ENCODE measurements at places on chromosomes 2 and 18.

DNA sequence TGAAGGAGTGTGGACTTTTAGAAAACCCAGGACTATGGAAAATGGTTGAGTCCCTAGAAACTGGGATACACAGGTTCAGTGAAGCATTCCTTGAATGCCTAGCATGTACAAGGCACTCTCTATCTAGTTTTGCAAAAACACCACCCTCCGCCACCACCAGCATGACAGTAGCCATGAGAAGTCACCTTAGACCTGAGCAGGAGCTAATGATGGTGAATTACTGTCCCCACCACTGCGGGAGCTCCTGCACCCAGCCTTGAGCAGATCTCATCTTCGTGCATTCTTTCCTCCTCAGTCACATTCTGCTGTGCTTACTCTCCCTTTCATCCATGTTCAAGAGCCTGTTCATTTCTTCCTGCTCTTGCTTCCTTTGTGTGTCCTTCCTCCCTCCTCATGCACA is 86.2 kb upstream of the ZNF516 start:
- DNase-seq: no peak

DNA sequence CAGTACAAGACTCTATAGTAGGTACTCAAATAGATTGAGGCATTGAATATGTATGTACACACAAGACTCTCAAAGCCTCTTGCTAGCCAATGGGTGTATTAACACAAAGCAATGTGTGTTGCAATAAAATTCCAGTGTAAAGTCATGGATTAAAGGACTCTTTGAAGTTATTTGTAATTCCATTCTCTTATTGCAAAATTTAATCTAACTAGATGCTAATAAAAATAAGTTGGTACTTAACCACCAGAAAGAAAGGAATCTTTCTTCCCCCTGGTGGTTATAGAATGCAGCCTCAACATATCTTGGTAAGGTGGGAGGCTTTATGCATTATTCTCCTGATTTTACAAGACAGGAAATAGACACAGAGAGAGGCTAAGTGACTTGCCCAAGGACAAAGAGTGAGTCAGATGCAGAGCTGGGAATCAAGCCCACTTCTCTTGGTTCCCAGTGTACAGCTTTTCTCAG is 18.0 kb downstream of the LRP1B start:
- no peak for DNase-seq

- peak; percentile 64 for DNase-seq
Observed at GRCh38 chr2:28915939-28916338, 21.5 kb downstream of the WDR43 start.

DNA sequence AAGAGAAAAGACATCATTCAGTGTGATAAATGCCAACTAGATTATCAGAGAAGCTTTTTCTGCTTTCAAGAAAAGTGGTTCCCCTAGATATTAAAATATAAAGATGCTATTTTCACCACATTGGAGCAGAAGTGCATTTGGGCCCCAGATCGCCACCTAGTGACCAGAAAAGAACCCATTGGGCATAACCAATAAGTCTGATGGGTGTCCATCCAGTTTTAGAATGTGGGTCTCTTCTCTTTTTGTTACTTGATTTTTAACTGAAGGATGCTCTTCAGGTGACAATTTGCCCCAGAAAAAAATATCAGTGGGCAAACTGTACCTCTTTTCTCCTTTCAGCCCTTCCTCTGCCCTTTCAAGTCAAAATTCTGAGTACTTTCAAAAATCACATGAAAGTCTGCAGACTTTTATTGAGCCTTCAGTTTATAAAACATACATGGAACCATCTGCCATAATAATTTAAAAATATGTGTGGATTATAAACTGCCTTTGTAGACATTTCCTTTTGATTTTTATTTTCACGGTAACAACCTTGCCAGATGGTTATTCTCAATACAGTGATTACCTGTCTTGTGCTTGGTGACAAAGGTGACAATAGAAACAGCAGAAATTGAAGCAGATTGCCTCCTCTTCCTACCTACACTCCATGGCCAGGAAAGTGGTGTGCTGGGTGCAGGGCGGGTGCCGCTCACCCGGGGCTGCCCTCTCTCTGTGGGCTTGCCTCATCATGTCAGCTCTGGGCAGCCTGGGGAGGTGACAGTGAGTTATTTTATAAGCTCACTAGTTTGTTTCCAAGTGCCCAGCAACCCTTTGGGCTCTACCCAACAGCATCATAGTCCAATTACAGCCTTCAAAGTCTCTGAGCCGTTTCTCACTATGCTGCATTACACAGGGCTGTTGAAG is 124.5 kb downstream of the DCDC2C start:
- no peak for DNase-seq
